ENCODE measurements at places on chromosomes 7 and 10.

GRCh38 chr7:147569116-147569913 lies 1021.3 kb upstream of the C7orf33 start:
- no peak for DNase-seq

- no peak for DNase-seq
Measured at GRCh38 chr7:55099066-55099820, 80.4 kb downstream of the EGFR start.

GRCh38 chr7:27958933-27959548 lies 219.1 kb downstream of the TAX1BP1 start:
- DNase-seq, result no peak

- DNase-seq, result no peak
Measured at GRCh38 chr10:69005704-69006485, 17.3 kb downstream of the KIFBP start.

DNA sequence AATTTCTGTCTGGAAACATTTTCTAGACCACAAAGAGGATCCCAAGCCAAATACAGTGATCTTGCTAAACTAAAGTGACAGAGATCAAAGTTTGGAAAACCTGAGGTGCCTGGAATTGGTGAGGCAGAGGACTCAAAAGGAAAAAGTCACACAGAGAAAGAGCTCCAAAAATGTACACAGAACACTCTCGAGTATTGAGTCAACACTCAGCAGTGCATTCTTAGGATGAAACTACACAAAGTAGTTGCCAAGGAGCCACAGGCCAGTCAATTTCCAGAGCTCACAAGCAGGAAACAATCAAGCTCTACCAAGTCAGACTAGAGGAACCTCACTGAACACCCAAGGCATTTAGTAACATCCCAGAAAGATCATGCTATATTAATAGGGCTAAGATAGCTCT lies 61.3 kb downstream of the MICU1 start:
- no peak for DNase-seq

DNA sequence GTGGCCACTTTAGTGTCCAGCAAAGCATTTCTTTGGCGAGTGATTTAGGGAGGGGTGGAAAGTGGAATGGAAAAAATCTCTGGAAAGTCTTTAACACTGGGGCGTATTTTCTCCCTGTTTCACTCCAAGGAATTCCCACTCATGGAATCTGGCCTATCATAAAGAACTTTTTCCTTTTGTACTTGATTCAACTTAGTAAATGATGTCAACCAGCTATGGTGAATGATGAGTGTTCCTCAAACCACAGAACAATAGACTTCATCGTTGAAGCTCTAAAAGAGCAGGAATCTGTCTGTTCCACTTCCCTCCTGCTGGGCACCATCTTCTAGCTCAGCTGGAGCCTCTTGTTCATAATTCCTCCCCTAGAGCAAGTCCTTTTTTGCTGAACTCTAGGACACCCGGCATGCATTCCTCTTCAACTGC lies 66.5 kb downstream of the EPDR1 start:
- no peak for DNase-seq

DNA sequence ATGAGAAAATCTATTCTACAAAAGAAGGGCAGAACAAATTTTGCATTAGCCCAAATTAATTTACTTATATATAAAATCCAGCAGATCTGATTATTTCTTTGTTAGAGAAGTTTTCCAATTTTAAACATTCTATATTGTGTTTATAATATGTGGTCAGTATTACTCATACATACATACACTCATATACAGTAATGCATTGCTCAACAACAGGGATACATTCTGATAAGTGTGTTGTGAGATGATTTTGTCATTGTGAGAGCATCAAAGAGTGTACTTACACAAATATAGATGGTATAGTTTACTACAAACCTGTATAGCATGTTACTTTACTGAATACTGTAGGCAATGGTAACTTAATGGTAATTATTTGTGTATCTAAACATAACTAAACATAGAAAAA lies 239.6 kb upstream of the ETV1 start:
- no peak for DNase-seq

DNA sequence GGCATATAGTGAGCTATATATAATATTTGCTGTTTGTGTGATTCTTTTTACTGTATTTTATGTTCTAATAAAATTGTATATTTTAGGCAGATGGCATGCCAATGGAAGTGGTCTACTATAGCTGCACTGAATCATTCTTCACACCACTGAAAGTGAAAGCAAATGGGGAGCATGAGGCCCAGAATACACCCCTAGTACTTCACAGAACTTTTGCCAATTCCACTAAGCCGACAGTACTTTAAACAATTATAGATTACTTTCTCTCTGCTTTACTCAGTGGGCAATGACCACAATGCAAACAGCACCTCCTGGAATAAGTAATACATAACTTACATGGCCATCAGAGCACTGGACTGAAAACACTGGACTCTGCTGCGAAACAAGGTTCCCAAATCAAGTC lies 70.2 kb downstream of the ANKRD26 start:
- no peak for DNase-seq

DNA sequence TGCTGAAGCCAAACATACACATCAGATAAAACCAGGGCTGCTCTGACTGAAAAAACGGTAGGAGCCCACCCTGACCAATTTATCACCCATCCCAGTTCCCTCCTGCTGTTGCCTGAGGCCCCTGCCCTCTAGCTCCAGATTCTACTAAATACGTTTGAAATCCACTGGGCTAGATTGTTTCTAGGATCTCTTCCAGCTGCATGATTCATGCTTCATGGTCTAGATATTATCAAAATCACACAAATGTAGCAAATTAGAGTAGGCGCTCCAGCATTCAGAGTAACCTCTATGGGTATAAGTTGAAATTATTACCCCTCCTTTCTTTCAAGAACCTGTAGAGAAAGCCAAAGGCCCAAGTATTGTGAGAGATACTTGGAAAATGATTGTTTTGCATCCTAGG lies 151.2 kb upstream of the FAM13C start:
- DNase-seq, result no peak

DNA sequence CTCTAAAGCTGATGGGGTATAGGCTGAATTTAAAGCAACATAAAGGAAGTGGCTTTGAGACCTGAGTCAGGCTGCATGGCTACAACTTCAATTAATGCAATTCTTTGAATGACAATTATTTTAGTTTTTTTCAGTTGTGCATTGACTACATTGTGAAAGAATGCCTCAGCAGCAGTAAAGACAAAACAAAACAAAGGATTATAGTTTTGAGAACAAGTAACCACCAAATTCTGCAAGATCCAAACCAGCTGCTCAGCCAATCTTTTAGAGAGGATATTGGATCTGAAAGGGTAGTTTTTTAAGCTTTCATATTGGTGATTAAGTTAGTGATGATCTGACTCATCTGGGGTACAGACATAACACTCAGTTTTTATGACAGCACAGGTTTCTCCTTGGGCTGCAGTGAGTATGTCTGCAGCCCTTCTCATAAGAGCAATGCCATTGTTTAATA lies 40.6 kb upstream of the ABCA13 start:
- no peak for DNase-seq

GRCh38 chr10:92747600-92747999 lies 57.8 kb downstream of the HHEX start:
- DNase-seq, result no peak

DNA sequence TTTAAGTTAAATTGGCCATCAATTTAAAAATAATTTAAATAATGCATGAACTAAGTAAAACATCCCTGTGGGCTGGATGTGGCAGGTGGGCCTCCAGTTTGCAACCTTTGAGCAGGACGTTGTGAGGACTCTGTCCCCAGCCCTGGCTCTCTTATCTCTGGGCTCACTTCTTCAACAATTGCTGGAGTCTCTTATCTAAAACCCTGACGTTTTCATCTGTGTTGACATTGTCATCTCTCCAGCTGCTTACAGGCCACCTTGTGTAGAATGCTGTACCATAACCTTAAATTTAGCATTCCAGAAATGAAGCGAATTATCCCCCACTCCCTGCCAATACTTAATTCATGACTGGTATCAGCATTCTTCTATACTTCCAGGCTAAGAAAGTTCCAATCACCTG lies 3.2 kb upstream of the KIF5B start:
- DNase-seq, result no peak

- no peak for DNase-seq
Measured at GRCh38 chr7:96377399-96377798, 55.5 kb upstream of the SLC25A13 start.

DNA sequence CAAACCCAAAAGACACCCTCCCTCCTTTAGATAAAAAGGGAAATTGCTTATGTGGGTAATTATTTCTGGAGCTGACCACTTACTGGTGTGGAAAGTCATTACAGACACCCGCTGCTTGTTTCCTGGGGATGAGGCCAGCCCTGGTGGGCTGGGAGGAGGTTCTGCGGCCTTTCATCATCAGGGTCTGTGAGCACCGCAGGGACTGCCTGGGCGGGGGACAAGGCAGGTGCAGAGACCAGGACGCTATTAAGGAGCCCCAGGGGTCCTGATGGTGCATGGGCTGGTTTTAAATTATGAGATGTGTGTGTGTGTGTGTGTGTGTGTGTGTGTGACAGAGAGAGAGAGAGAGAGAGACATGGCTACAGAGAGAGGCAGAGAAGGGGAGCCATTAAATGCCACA lies 171.2 kb downstream of the DNAJB6 start:
- DNase-seq, result no peak

DNA sequence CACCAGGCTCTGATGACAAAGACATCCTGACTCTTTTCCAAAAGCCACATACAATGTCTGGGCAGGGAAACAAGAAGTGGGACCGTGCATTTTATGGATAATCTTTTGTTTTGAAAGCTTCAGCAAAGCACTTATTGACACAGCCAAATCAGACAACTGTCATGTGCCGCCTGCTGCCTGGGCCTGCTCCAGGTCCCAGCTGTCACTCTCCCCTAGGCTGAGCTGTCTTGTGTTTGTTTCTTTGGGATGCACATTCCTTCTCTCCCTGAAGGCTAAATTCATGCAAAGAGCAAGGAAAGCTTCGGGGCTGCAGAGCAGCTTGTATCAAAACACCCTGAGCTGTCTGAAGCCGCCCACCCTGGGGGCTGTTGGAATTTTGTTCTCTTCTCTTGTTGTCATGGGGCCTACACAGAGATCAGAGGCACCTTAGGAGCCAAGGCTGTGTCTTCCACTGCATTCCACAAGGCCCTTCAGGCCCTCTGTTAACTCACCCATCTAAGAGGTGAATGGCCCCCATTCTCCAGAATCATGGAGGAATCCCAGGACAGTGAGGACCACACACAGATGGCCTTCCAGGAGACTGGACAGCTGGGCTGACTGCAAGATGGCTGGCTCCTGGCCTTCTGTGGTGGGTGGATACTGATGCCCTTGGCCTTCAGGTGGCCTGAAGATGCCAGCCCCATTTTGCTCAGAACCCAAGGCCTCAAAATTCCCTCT lies 17.8 kb upstream of the SLC18A2 start:
- DNase-seq, result no peak
